GM04503 (cell line): ENCODE measurements at places on chromosomes 11 and 22.
A peak's percentile ranks its signal among the peaks of the same experiment; 100 is the strongest.

DNA sequence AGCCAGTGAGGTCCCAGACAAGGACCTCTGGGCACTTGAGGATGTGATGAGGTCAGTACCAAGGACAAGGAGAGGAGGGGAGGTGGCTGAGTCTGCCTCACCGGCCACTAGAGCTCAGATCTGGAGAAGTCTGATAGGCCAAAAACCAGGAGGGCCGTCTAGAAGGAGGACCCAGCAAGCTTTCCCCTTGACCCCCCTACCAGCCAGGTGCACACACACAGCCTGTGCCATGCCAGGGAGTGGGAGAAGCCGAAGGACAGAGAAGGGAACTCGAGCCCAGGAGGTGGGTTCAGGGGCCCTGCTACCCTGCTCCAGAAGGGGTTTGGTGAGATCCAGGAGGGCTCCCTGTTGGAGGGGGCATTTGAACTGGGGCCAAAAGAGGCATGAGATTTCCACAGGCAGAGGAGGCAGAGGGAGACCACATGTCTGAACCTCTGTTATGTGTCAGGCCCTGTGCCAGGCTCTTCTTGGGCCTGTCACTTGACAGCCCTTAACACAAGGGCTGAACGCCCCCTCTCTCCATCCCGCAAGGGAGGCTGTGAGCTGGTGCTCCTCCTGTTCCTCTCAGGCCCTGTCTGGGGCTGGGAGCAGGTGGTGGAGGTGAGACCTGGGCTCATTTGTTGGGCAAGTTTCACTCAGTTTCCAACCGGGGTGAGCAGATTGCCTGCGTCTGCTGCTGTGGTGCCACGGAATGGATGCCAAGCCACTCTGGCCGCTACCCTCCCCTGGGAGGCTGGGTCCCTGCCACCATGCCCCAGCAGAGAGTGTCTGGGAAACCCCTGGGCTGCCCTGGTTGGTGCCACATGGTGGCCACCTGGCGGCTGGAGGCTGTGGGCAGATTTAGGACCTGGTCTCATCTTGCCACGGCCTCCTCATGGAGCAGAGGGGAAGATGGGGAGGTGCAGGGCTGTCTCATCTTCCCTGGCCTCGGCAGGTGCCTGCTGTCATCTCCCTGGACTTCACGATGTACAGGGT is 65.2 kb downstream of the MPPED1 start:
- no peak for DNase-seq

- DNase-seq, result peak; percentile 76
Measured at GRCh38 chr11:123129920-123130319, 65.1 kb downstream of the CLMP start.

DNA sequence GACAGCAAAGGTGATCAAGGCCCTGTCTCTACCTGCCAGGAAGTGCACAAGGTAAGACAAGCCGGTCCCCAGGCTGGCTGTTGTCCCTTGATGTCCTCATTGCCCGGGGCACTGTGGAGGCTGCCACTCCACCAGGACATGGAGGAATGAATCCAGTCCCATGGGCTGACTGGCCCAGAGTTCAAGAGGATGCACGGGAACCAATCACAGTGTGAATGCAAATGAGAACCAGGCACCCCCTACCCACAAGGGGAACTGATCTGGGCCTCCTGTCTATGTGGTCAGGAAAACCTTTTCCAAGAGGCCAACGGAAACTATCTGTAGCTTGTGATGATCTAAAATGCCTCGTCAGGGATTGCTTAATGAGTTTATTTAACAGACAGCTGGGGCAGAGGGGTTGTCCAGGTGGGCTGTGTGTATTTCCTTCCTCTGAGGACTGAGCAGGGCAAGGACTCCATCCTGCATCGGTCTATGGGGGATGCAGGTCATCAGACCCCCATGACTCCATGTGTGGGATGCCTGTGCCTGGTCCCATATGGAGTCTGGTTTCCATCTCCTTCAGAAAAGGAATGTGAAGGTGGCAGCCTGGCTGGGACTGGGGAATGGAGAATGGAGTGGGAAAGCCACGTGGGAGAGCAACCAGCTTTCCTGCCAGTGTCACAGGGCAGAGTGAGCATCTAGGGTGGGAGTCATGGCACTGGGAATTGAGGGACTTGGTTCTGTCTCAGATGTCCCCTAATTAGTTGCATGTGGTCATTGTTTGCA is 60.5 kb downstream of the CD82 start:
- DNase-seq, result no peak

- peak; percentile 21 for DNase-seq
Measured at GRCh38 chr22:29716814-29717545, 2.8 kb upstream of the CABP7 start.

DNA sequence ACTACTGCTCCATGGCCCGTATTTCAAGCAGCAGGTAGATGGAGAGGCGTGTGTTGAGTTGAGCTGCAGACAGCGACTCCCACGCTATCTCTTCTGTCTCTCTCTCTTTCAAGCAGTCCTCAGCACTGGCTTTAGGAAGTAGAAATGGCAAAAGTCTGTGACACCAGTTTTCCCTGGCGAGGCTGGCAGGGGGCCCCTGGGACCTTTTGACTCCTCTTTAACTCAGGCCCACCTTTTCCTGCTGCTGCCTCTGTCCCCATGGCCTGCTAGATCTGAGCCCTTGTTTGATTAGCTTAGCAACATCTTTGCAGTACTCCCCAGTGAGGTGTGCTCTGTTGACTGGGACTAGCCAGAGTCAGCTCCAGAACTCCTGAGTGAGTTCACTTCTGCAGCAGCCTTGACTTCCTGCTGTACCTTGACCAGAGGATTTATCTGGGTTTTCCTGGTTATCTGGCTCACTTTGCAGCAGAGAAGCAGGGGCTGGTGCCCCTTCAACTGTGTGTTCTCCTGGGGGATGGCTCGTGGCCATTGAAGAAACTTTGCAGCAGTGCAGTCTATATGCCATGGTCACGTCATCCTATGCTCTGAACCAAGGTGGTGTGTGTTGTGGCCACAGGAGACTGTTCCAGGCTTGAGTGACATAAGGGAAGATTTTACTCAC is 183.9 kb downstream of the DBX1 start:
- DNase-seq, result no peak

DNA sequence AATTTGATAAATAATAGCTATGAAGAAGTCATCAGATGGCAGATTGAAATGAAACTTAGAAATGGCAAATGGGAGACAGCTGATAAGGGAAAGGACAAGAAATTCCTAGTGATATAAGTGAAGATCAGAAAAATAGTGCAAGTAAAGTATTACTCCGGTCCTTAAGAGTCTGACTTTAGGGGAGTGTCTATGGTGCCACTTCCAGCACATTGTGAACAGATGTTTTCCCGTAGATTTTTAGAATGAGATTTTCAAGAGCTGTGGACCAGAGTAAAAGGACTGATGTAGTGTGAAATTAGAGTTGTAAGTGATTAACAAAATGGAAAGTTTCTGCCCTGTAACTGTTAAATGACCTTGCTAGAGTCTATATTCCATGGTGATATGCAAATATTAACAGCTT is 974.8 kb upstream of the TENM4 start:
- no peak for DNase-seq
